ENCODE measurements at places on chromosomes 2 and 18.

DNA sequence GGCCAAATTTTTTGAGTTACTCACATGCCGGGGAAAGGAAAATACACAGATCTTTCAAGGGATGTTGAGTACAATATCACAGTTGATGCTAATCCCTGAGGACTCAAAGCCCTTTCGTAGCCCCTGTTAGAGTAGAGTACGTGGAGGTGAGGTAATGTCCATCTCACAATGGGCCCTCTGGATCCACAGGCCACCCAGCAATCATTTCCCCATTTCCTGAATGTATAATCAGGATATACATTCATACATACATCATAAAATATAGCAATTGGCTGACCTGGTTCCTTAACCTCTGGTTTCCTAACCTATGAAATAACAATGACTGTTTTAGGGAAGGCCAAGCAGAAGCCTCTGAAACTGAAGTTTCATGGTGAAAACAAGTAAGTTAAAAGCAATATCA is 10.2 kb upstream of the SP100 start:
- DNase-seq = no peak

GRCh38 chr2:203301667-203302066 is 26.5 kb upstream of the ABI2 start:
- no peak for DNase-seq

DNA sequence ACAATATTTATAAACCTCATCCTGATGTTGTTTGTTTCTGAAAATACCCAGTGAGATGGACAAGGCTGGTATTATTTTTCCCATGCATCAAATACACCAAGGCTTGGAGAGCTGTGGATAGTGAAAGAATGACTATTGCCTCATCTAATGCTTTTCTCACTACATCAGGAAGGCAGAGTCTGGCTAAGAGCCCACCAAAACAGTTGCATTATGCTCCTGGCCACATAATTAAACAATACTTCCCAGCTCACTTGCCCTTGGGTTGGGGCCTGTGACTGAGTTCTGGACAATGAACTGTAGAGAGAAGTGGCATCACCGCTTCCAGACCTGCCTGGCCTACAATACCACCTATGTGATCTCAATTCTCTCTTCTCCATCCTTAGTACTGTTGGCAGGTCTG is 46.4 kb upstream of the REEP1 start:
- no peak for DNase-seq

GRCh38 chr2:142598846-142599245 is 278.6 kb upstream of the KYNU start:
- DNase-seq = no peak

Data from stimulated activated CD4-positive, alpha-beta T cell treated with anti-CD3 and anti-CD28 coated beads, TNF-alpha, amount 100 ng/mL, for 1 hour (primary cell).